ENCODE measurements at places on chromosomes 2 and 18.

GRCh38 chr2:69789175-69789721 is 40.2 kb upstream of the GMCL1 start:
- DNase-seq: peak; percentile 96

- DNase-seq: no peak
Measured at GRCh38 chr18:79396431-79397246, 909 bp downstream of the NFATC1 start.

DNA sequence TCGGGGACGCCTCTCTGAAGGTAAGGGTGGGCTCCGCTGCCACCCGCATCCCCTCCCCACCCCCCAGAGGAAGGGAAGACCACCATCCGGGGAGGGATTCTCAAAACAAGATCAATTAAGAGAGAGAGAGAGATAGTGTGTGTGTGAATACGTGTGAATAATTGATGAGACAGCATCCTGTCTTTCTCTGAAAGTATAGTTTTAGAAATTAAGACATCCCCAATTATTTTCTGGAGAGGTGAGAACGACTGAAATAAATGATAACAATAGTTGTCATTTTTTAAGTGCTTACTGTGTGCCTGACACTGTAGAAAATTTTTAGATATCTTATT is 751 bp downstream of the IL18R1 start:
- no peak for DNase-seq

GRCh38 chr2:3279236-3279960 is 98.2 kb downstream of the EIPR1 start:
- no peak for DNase-seq

- DNase-seq: no peak
Measured at GRCh38 chr2:69693059-69693774, 48.7 kb upstream of the ANXA4 start.

DNA sequence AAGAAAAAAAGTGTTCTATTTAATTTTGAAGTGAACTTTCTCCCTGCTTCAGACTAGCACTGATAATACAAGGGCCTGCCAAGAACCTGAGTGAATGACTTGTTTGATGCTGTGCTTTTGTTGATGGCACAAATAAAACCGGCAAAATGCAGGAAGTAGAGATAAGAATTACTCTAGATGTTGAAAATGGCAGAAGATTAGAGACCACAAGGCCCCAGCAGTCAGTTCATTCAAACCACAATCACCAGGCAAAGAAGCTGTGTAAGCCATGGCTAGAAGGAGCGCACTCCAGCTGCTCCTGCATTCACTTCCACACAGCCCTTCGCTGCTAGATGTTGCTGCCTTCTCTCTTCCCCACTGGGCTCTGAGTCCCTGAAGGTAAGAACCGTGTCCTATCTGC is 297.1 kb downstream of the AGPS start:
- no peak for DNase-seq

DNA sequence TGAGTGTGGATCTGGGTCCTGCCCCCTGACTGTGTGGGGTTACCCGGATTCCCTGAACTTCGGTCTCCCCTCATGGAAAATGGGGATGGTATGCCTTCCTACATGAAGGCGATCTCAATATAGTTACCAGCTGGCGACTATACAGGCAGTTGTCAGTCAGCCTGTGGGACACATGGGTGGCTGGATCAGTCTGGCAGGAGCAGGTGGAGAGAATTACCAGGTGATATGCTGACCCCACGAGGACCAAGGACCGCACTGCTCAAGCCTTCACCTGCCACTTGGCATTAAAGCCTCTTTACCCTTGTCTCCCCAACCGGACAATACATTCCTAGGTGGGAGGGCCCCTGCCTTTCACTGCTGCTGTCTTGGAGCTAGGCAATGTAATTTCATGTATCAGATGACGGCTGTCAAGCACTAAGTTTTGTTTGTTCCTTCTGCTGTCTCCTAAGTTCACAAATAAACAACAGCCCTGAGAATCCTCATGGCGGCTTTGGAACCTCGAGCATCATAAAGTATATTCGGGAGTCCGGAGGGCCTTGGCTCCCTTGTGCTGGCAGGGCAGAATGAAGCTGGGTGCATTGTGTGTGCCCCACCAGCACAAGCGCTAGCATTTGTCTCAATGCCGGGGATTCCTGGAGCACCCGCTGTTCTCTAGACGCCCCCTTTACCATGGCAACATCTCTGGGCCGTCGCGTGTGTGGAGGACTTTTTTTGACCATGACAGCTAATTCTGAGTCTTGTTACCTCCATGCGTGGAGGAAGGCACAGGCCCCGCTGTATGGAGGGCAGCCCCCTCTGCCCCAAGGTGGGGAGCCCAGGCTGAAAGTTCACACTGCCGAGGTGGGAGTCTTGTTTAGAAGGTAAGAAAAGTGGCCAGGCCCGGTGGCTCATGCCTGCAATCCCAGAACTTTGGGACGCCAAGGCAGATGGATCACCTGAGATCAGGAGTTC is 48.6 kb downstream of the PDCL3 start:
- no peak for DNase-seq

- DNase-seq: peak; percentile 14
Measured at GRCh38 chr2:14535156-14535555, 97.4 kb upstream of the LRATD1 start.

DNA sequence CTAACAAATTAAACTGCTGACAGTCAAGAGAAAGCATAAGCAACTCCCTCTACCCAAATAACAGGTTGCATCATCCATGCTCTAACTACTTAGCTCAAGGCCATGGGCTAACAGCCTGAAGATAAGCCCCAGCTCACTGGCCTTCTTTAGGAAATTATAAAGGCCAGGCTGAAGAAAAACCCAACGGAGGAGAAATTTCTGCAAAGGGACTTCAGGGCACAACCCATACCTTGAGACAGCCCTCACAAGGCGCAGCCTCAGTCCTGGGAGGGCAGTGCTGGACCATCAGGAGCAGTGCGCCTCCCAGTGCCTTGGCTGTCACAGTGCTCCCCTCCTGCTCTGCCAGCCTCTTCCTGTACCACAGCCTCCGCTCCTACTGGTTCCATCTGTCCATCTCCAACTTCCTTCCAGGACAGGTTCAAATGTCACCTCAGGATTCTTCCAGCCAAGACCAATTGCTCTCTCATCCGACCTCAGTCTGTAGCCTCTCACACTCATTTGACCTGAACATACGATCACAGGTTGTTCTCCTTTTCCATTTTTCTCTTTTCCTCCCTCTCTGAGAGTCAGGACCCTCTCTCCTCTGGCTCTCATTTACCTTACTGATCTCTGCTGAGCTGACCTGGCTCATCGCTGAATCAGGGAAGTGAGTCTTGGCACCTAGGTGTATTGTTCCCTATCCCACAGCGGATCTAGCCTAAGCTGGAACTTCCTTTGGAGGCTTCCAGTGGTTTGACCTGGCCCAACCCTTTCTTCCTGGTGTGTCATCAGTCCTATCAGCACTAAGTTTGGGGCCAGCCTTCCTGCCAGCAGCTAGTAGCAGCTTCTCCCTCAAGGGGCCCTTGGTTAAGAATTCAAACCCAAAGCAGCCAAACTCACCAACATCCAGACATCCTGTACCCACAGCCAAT is 1.9 kb downstream of the MCFD2 start:
- DNase-seq: no peak

- peak; percentile 4 for DNase-seq
Measured at GRCh38 chr18:53153281-53153680, 813.3 kb downstream of the DCC start.

DNA sequence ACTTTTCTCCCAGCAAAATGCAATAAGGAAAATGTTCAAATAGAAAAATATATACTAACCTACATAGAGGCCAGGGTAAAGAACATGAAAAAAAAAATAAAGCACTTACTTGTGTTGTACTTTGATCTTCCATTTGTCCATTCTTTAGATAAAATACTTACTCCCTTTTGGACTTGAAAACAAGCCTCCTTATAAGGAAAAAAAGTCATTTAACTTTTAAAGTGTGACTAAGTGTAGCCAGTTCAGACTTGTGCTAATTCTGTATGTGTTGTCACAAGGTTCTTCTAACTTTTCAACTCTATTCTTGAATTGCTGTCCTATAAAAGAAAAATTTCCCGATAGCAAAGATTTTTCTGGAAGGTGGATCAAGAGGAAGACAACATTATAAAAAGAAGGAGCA is 23.2 kb downstream of the SLC40A1 start:
- no peak for DNase-seq

DNA sequence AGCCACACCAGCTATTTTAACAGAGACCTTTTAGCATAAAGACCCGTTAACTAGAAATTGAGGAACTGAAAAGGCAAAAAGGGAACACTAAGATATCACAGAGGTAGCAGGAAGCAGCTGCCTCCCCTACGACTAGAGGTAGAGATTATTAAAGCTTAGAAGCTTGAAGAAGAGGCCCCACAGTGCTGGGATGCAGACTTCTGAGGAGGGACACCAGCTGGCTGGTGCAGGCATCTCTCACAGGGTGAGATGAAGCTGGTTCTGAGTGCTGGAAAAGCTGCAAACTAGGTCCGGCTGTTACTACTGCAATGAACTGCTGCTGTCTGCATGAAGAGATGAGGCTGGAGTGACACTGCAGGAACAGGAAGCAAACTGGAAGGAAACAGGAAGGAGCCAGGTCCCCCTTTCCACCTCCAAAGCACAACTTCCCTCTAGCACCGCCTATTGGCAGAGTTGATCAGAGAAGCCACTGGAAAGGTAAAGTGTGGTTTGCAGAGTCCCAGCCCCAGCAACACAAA is 61.2 kb upstream of the MRPS9 start:
- no peak for DNase-seq

- DNase-seq: no peak
Measured at GRCh38 chr2:29657674-29658073, 263.7 kb downstream of the ALK start.

Measured in trophoblast cell (in vitro differentiated cells and primary cell).